Fibroblast of lung (primary cell): ENCODE measurements at places on chromosomes 2 and 18. TPM values are rescaled to one million over a fixed set of nuclear protein-coding genes. Genes with fewer than 3 reads are reported as not detected.

- peak; percentile 39 for DNase-seq
Observed at GRCh38 chr2:213065583-213066442, 85.6 kb downstream of the IKZF2 start.

Gene GALR1
- not detected in 2 replicates for total RNA-seq

GRCh38 chr18:14974576-14974975, 226.6 kb downstream of the ANKRD30B start:
- DNase-seq, result no peak

- peak; percentile 97 for DNase-seq
Observed at GRCh38 chr2:109447251-109447661, 166.5 kb downstream of the SEPTIN10 start.

- no peak for DNase-seq
Observed at GRCh38 chr2:221551864-221552263, 20.2 kb downstream of the EPHA4 start.

DNA sequence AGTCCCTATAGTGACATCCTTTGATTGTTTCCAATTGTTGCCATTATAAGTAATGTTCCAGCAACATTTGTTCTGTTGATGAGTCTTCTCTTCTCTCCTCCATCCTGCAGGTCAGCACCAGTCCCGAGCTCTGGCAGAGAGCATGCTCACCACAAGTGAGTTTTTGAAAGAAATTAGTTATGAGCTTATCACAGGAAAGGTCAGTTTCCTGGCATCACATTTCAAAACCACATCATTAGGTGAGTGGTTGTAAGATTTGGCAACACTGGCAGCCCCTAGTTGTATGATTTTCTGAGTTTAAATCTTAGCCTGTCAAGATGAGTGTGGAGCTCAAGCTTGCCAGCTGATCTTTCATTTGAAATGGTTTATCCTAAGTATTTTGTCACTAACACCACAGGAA, 149.6 kb downstream of the ESCO1 start:
- DNase-seq, result peak; percentile 82

DNA sequence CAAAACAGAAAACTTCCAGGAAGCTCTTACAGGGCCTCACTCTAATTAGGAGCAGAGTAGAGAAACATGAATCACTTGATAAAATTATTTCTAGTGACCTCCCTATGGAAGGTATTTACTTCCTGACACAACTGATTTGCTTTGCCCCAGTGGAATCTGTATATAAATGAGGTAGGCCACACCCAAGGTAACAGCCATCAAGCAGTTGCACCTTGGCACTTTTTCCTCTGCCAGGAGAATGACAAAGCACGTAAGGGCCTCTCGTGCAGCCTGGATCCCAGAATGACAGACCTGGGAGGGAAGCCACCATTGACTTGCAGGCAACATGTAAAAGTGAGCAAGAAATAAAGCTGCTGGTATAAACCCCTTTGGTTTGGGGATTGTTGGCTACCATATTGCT, 620.0 kb upstream of the SLC39A10 start:
- no peak for DNase-seq

GRCh38 chr18:40546875-40547274, 1408.2 kb upstream of the PIK3C3 start:
- no peak for DNase-seq

DNA sequence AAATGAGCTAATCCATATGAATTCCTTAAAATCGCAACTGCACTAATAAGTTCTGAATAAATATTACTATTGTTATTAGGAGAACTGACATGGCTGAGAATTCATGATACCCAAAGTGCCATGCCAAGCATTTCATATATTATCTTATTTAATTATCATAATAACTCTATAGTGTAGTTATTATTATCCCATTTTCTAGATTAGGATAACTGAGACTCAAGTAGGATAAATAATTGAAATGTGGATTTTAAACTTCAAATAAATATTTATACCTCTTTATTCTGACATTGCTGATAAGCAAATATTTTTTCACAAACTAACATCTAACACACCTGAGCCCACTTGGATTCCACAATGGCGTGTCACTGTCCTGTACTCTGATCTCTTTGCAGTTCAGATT, 492.7 kb downstream of the IRS1 start:
- DNase-seq, result no peak

DNA sequence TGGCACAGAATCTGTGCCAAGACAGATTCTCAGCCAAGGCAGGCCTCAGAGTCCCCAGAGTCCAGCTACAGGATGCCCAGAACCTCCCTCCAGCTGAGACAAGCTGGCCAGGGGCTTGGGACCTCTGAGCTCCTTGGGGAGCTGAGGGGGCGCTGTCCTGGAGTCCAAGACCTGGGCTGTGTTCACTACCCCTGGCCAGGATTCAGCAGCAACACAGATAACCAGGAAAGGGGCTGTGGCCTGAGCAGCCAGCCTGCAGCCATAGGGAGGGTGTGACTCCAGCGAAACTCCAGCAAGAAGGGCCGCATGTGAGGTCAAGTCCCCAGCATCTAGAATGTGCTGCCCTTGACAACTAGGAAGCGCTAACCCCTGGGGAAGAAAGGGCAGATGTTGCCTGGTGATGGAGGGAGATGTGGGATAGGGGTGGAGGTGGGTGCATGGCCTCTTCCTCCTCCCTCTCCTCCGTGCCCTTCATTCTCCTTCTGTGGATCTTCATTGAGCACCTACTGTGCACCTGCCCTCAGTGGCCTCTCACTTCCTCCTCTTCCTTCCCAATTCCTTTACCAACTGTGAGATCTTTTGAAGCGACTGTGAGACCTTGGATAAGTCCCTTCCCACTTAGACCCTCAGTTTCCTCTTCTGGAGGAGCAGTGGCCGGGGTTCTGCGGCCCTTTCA, 7.7 kb upstream of the ARID5A start:
- DNase-seq, result no peak

DNA sequence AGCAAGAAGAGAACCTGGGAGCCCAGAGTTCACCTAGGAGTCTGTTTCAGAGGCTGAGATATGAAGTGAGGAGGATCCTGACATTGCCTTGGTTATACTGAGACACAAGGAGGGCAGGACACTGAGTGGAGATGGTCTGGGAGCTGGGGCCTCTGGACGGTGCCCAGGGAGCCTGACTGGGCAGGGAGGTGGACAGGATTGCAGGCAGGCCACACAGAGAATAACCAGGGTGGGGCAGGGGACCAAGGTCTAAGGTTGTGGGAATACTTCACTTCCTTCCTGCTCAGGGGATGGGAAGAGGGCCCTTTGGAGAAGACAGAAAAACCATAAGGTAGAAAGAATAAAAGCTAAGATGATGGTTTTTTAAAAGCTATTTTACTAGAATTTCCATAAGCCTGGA, 18.7 kb downstream of the EDAR start:
- DNase-seq, result no peak

DNA sequence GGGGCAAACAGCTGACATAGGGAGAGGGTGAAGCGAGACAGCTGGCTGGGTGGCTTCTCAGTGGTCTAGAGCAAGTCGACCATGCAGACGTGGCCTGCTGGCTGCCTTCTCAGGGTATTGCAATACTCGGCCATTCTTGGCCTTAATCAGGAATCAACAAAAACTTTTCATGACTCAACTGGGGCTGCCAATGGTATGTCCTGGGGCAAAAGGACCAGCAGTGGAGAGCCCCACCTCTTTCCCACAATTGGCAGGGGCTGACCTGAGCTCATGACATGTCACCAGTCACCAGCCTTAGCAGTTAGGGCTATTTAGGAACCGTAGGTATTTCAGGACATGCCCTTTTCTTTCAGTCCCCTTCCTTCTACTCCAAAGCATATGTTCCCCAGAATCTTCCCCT, 19.1 kb downstream of the PLA2R1 start:
- no peak for DNase-seq

Gene ZSWIM2
- under 0.01 TPM in 1 of 2 replicates, not detected in the other for total RNA-seq

Gene TUBA3E
- not detected in 2 replicates for total RNA-seq

DNA sequence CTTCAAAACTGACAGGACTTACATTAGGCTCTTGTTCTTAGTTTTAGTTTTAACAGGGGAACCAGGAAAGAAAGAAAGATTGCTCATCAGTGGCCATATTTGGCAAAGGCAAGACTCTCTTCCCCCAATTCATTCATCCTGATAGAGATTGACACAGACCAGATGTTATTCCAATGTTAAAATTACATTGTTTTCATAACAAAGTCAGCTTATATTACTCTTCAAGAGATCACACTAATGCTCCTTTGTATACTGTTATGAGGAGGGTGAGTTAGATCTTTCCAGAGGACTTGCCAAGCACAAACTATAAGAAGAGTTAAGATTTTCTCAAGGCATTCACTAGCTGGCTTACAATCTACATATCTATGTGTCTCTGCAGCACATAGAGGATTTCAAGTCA, 252.1 kb downstream of the SLC8A1 start:
- DNase-seq, result peak; percentile 61

GRCh38 chr2:144078802-144079724, 440.9 kb downstream of the ZEB2 start:
- no peak for DNase-seq

Gene CD8B
- total RNA-seq, result not detected in 2 replicates

GRCh38 chr2:46445556-46445955, 33.8 kb upstream of the TMEM247 start:
- no peak for DNase-seq

Gene DOK6
- total RNA-seq, result 4.0 and 6.7 TPM in 2 replicates

GRCh38 chr2:83006961-83007360, 1452.1 kb downstream of the SUCLG1 start:
- DNase-seq, result no peak

DNA sequence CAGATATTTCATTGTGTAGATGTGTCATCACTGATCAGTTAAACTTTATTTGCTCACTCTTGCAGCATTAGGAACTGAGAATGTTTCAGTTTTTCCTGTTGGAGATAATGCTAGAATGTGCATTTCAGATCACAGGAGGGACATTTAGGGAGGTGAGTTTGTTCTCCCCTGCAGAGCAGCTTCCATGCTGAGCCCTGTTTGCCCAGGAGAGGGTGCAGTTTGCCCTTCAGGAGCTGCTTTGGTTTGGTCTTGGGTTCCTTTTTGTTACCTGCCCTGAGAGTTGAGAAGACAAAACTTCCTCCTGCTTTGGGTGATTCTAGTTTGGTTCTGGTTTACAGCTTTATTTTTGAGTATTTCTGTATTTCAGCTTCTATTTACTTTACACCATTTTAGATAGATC, 49.9 kb downstream of the DGKD start:
- DNase-seq, result no peak

Gene IWS1
- total RNA-seq, result 34.7 and 44.1 TPM in 2 replicates

Gene RAPGEF4
- total RNA-seq, result 1.3 and 3.0 TPM in 2 replicates

DNA sequence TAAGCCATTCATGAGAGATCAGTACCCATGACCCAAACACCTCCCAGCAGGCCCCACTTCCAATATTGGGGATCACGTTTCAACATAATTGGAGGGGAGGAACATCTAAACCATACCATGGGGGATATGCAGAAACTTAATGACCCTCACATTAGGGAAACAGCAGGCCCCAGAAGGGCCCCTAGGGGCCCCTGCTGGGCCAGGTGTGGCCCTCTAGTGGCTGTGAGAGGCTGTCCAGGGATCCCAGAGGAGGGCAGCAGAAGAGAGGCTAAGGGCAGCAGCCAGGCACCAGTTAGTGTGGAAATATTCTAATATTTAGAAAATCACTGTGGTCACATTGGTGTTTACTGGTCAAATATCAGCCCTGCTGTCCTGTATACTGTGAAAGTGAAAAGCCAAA, 49.3 kb upstream of the ANKRD44 start:
- no peak for DNase-seq

DNA sequence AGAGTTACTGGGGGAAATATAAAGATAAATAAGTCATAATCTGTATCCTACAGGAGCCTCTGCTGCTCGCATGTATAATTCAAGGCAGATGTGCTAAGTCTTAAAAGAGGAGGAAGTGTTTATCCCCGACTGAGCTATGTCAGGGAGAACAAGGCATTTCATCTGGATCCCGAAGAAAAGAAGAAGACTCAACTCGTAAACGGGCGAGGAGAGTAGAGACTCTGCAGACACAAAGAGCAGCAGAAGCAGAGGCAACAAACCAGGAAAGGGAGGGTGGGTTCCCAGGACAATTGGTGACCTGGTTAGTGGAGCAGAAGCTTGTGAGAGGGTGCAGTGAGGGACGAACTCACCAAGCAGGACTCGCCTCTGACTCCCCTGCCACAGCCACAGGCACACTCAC, 368.6 kb downstream of the EIPR1 start:
- no peak for DNase-seq

GRCh38 chr2:1754046-1754445, 9.7 kb upstream of the PXDN start:
- DNase-seq, result no peak

Gene CYP1B1
- 94.1 and 97.3 TPM in 2 replicates for total RNA-seq

Gene BOLL
- not detected in 2 replicates for total RNA-seq

GRCh38 chr18:26252411-26252810, 26.2 kb downstream of the TAF4B start:
- no peak for DNase-seq

DNA sequence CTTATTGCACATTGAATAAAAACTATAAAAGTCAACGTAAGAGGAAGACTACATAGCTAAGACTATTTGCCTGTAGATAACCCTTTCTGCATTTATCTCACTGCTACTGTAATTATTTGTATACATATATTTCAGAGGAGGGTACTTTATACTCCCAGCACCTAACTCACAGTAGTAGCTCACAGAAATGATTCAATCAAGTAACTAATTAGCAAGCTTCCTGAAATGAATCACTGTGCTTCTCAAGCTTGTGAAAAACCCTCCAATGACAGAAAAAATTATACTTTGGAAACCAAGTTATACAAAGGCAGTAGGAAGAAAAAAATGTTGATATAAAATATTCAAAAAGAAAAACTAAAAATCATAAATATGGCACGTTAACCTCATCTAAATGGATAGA, 124.9 kb downstream of the NBAS start:
- DNase-seq, result no peak

DNA sequence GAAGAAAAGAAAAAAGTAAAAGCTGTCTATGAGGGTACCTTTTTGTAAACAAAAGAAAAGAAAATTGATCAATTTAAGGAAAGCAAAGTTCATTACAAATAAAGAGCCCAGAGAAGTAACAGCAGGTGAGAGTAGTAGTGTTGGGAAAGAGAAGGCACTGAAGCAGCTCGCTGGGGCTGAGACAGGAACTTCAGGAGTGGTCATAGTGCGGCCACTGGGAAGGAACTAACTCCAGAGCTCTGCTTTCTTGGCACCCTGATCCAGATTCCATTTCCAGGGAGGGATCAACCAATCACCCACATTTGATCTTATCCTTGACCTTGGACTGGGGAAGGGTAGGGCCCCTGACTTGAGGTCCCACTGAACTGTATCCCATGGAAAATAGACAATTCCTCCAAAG, 617.6 kb downstream of the CPS1 start:
- DNase-seq, result no peak

Gene MOGAT1
- not detected in 2 replicates for total RNA-seq

- no peak for DNase-seq
Observed at GRCh38 chr2:179224361-179224760, 40.3 kb downstream of the SESTD1 start.

GRCh38 chr2:175976391-175977157, 25.5 kb downstream of the LNPK start:
- peak; percentile 7 for DNase-seq

GRCh38 chr18:35547008-35547605, 34.4 kb upstream of the GALNT1 start:
- DNase-seq, result no peak

Gene NTSR2
- under 0.01 TPM in 1 of 2 replicates, not detected in the other for total RNA-seq

GRCh38 chr2:150387586-150388288, 99.7 kb downstream of the RND3 start:
- peak; percentile 27 for DNase-seq

Gene HAAO
- total RNA-seq, result 2.8 and 4.1 TPM in 2 replicates

Gene IL18RAP
- under 0.01 TPM in 1 of 2 replicates, not detected in the other for total RNA-seq

Gene TGFA
- not detected in 2 replicates for total RNA-seq
